ENCODE measurements at places on chromosomes 5 and 9.

- no peak for DNase-seq
These were observed 64.8 kb downstream of the ATP10B start for GRCh38 chr5:160787240-160787639.

DNA sequence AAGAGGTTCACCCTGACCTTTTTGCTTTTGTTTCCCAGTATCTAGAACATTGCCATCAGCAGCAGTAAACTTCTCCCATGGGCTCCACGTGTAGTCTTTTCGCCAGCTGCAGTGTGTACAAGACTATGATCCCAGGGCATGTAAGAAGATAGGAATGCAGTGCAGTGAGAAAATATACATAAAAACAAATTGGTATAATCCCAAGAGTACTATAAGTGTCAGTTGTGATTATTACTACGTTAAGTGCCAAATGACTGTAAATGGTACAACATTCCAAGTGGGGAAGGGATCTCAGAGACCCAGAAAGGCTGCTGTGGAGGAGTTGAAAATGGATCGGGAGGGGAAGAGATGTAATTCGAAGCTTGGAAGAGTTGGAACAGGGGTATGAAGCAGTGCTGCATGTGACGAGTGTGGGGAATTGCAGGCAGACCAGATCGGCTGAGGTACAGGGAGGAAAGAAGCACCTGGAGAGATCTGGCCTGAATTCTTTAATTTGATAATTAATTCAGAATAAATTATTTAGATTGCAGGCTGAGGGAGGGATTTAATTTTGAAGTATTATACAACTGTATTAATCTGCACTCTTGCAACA, 95.1 kb downstream of the FBXL7 start:
- DNase-seq, result no peak

DNA sequence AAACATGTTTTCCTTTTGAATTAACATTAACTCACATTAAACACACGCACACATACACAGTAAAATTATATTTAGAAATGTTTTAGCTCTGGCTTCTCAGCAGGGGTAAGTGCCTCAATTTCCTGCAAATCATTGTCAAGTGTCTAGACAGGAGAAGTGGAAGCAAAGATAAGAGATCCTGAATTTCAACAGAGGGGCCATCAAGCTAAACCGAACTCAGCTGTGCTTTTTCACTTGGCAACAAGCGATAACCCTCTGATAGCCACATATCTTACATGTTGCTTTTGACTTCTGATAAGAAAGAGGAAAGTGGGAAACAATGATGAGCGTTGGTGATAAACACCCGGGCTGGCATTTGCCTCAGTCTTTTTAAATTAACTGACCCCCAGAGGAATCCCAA, 79.7 kb upstream of the SPDL1 start:
- no peak for DNase-seq

DNA sequence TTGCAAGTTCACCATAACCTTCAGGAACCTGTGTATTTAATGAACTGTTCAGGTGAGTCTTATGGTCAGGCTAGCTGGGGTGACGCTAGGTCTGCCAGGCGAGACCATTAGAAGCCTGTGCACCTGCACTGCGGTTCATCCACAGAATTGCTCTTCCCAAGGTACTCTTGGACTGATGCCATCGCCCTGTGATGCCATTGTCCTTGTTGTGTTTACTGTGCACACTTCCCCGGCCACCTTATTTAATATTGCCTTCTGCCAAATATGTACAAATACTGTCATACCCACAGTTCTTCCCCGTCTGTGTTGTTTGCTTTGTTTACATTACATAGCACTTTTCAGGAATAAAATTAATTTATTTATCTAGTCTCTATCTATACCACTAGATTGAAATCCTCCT, 66.3 kb downstream of the RCL1 start:
- DNase-seq, result no peak

- no peak for DNase-seq
These were observed 62.4 kb downstream of the ZNF354C start for GRCh38 chr5:179122411-179123108.

- peak; percentile 34 for DNase-seq
These were observed 16.5 kb downstream of the ADCY2 start for GRCh38 chr5:7412409-7412808.

DNA sequence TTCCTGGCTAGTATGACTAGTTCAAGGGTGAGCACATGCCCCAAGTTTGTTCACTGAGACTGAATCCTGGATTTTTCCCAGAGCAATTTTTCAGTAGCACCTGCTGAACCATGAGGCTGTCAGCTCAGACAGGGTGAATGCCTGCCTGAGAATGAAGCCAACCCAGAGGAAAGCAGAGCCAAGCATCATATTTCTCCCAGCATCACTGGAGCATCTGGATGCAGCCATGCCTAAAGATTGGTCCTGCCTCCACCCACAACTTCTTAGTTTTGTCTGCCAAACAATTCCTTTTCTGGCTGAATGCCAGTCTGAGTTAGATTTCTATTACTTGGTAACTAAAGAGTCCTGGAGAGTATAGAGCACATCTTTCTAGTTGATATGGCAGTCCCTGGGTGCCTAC, 343.6 kb downstream of the CSNK1G3 start:
- no peak for DNase-seq

DNA sequence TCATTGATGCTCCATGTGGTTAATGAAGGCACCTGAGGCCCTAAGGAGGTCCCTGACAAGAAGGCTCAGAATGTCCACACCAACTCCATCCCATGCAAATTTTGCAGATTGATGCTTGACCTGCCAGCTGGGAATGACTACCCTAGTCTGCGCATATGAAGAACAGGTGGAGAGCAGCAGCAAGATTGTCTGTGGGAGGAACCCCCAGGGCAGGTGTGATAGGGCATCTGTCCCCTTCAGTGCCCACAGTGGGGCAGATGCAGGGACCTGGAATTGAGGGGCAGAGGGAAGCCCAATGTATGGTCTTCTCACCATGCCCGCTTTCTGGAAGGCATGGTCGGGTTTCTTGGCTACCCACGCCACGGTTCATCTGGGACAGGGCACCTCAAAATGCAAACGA, 79.6 kb downstream of the MACROH2A1 start:
- no peak for DNase-seq

DNA sequence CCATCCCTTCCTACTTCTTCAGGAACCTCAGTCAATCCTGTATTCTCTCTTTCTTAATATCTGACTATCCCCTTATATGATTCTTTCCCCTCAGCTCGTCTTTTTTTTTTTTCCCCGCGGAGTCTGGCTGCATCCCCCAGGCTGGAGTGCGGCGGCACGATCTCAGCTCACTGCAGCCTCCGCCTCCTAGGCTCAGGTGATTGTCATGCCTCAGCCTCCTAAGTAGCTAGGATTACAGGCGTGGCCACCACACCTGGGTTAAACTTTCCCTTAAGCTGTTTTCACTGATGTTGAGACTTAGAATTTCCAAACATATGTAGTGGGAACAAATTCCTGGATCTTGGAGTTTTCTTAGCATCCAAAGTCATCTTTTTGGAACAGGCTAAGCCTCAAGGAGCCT, 13.3 kb upstream of the RUSC2 start:
- DNase-seq, result no peak

GRCh38 chr9:130710822-130711352, 17.3 kb downstream of the EXOSC2 start:
- no peak for DNase-seq

GRCh38 chr5:100900142-100900795, 2.8 kb downstream of the ST8SIA4 start:
- DNase-seq, result peak; percentile 72

DNA sequence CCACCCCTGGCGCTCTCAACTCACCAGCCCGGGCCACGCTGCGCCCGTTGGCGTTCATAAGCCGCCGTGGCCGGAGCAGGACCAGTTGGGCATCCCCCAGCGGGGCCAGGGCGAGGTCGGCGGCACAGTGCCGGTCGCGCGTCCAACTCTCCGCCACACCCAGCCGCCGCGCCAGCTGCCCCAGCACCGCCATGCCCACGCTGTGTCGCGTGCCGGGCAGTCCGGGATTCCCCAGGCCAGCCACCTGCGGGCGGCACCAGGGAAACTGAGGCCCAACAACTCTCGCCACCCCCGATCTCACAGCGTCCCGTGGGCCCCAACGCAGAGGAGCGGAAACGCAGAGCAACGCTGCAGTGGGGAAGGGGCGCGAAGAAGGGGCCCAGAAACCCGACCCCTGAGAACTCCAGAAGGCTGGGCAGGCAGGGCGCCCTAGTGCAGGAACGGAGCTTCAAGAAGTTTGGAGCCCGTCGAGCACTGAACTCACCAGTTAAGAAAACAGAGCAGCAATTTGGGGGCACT, 453 bp downstream of the PTRH1 start:
- no peak for DNase-seq

DNA sequence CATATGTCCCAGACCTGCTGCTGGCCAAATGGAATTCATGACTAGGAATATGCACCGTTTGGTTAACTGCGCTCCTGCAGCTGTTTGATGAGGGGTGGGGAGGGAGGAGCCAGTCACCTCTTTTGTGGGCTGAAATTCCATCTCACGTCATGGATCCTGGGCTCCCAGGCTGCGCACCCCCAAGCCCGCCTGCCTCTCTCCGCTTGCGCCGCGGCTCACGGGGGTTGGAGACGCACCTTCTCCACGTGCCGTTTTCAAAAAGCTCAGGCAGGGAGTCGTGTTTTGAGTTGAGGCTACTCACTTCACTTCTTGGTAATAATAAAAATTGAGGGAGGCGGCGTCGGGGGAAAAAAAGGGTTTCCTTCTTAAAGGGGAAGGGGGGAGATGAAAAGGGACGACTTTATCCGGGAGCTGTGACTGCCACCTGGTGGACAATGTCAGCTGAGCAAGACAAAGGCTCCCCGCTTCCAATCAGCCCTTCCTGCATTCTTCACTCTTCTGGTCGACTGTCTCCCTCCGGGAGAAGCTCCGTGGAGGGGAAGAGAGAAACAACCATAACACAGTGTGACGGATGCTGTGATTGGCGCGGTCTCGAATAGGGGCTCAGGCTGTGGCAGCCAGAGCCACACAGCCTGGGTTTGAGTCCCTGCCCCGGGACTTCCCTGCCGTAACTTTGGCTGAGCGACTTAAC, 15.9 kb upstream of the C5orf47 start:
- DNase-seq, result peak; percentile 88

- DNase-seq, result no peak
These were observed 615.4 kb upstream of the KLF4 start for GRCh38 chr9:108104991-108105390.

- DNase-seq, result no peak
These were observed 11.8 kb upstream of the NDUFB6 start for GRCh38 chr9:32584784-32585183.
